ENCODE measurements at places on chromosomes 11 and 22.

DNA sequence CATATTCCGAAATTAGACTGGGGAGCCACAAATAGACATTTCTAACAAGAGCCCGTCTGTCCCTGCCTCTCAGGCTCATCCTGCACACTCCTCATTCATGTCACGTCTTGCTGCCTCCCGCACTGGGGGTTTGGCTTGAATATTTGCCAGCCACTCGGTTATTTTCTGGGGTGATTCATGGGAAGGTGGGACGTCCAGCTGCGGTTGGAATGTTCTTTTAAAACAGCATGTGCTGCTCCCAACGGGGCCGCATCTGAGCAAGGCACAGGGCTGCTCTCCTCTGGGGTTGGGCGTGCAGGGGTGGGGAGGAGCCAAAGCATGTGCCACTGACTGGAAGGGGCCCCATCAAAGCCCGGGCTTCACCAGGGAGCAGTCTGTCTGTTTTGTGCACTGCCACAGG is 25.9 kb upstream of the SLC5A4 start:
- H3K27me3 ChIP-seq: peaks cover 10% of the 10 kb centered on the region
- H3K36me3 ChIP-seq: no peaks in the 10 kb centered on the region
- H3K4me1 ChIP-seq: no peaks in the 10 kb centered on the region

DNA sequence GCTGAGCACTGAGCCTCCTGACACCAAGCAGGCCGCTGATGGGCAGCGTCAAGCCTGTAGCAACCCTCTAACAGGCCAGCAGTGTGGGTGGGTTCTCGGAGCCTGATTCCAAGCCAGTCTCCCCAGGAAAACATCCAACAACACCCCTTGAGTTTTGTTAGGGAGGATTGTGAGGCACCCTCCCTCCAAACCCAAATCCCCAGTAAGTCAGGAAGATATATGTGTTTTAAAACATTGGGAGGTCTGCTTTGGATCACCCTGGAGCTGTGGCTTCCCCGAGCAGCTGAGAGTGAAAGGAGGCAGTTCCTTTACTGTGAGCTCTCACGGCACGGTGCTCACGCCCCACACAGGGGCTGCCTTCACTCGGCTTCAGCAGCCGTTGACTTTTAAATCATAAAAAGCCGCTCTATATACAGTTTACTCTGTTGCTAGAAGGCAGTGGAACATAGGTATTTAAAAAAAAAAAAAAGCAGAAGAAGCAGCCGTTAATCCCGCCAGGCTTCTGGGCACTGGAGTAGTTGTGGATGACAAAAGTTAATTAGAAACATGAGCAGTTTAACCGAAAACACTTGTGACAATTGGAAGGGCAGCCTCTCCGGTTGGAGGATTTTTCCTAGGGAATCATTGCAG is 218.6 kb downstream of the NAV2 start:
- H3K4me3 ChIP-seq: no peak overlapping the region
- H3K36me3 ChIP-seq: no peaks in the 10 kb centered on the region
- no peak for DNase-seq
- H3K27me3 ChIP-seq: no peaks in the 10 kb centered on the region
- H3K27ac ChIP-seq: no peak overlapping the region

- H3K36me3 ChIP-seq: peaks cover 26% of the 10 kb centered on the region
- H3K27me3 ChIP-seq: no peaks in the 10 kb centered on the region
- DNase-seq: no peak
- peak overlapping the region; percentile 91 for H3K27ac ChIP-seq
- peak overlapping the region; percentile 81 for H3K4me3 ChIP-seq
- peaks cover 45% of the 10 kb centered on the region for H3K4me1 ChIP-seq
Measured at GRCh38 chr11:77636731-77637344, 756 bp downstream of the CLNS1A start.

DNA sequence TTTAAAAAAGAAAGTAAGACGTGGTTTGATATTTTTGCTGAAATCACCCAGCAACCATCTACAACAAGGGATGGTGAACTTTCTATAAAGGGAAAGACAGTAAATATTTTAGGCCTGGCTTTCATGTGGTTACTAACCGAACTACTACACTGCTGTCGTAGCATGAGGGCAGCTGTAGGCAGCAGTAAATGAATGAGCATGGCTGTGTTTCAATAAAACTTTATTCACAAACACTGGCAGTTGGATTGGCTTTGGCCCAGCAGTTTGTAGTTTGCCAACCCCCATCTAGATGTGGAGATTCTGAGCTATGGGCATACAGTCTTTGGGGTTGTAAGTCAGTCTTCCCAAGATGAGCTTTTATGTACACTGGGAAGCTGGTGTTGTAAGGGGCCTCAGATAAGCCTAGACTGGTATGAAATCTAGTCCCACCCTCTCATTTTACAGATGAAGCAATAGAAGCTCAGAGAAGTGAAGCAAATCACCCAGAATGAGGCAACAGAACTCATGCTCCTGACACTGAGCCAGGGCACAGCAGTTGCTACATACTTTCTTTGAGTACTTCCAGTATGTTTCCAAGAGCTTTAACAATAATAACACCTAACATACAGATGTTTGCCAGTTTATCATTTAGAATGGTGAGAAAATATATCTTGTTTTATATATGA is 204.4 kb downstream of the ADAMTS15 start:
- no peak for DNase-seq
- H3K4me3 ChIP-seq: no peak overlapping the region
- H3K4me1 ChIP-seq: no peaks in the 10 kb centered on the region
- no peaks in the 10 kb centered on the region for H3K36me3 ChIP-seq
- H3K27ac ChIP-seq: no peak overlapping the region

DNA sequence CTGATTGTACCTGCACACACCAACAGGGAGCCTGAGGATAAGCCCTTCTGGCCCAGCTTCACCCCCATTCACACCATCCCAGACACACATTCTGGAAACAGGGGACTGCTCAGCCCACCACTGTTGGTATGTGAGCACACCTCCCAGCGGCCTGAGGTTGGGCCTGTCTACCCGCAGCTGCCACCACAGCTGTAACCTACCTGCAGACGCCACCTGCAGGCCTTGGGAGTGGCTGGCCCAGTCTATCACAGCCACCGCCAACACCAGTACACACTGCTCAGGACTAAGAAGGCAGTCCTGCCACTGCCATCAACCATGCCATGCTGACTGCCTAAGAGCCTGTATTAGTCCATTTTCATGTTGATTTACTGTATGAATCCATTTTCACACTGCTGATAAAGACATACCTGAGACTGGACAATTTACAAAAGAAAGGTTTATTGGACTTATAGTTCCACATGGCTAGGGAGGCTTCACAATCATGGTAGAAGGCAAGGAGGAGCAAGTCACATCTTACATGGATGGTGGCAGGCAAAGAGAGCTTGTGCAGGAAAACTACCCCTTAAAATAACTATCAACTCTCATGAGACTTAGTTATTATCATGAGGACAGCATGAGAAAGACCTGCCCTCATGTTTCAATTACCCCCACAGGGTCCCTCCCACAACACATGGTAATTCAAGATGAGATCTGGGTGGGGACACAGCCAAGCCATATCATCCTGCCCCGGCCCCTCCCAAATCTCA is 30.6 kb downstream of the RSF1 start:
- peaks cover 42% of the 10 kb centered on the region for H3K36me3 ChIP-seq
- no peak for DNase-seq
- H3K4me3 ChIP-seq: no peak overlapping the region

- no peak overlapping the region for H3K27ac ChIP-seq
- DNase-seq: no peak
- no peaks in the 10 kb centered on the region for H3K4me1 ChIP-seq
- no peaks in the 10 kb centered on the region for H3K36me3 ChIP-seq
- no peaks in the 10 kb centered on the region for H3K27me3 ChIP-seq
Measured at GRCh38 chr11:70860888-70861287, 391.5 kb downstream of the SHANK2 start.

DNA sequence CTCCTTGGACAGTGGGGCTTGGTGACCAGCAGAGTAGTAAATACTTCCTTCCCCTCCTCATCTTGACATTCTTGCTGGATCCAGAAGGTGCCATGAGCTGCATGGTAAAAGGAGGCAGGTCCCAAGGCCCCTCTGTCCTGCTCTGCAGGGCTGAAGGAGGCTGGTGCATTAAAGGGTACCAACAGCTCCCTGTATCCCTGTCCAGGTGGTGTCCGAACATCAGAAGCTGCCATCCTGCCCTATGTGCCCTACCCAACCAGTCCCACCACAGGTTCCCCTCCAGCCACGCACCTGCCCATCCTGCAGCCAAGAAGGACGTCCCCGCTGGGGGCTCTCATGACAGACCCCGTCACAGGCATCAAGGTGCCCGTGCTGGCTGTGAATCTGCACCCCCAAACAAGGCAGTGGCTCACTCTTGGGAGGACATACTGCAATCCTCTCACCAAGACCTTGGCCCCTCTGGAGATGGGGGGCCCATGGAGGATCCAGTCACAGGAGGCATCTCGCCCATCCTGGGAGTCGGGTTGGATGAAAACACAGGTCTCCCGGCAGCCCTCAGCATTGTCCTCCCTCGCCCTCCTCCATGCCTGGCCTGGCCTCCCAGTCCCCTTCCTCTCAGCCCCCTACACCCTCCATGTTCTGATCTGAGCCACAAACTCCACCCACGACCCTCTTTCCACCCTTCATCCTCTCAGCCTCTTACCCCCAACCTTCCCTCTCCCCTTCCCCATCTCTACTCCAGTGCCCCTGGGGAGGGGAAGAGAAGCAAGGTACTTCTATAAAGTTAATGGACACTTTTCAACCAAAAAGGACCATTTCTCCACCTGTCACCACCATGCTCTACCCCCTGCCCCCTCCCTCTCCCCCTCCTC is 55.1 kb downstream of the BTG4 start:
- no peaks in the 10 kb centered on the region for H3K4me1 ChIP-seq
- peaks cover 14% of the 10 kb centered on the region for H3K27me3 ChIP-seq
- H3K27ac ChIP-seq: no peak overlapping the region
- DNase-seq: no peak

- H3K4me3 ChIP-seq: no peak overlapping the region
- H3K27ac ChIP-seq: no peak overlapping the region
- no peaks in the 10 kb centered on the region for H3K27me3 ChIP-seq
- DNase-seq: no peak
- H3K4me1 ChIP-seq: no peaks in the 10 kb centered on the region
Measured at GRCh38 chr11:23063276-23063675, 203.0 kb upstream of the CCDC179 start.

DNA sequence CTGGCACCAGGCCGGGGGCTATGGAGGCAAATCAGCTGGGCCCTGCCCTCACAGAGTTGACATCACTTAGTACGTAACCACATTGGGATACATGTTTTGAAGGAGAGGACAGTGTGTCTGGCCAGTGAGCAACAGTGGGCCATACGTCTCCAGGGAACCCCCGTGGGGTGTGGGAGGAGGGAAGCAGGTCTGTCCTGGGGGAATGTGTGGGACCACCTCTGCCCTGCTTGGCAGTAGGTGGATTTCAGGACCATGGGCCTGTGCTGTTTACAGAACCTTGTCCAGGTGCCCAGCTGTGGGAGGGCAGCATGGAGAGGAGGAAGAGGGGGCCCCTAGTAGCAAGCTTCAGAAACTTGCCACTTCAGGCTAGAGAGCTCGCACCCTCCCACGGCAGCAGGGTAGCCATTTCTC is 21.0 kb downstream of the P2RY2 start:
- no peak overlapping the region for H3K27ac ChIP-seq
- H3K27me3 ChIP-seq: peaks cover 2% of the 10 kb centered on the region

GRCh38 chr11:105610871-105611571 is 1.1 kb downstream of the GRIA4 start:
- H3K27ac ChIP-seq: peak overlapping the region; percentile 46
- H3K27me3 ChIP-seq: peaks cover 41% of the 10 kb centered on the region
- no peaks in the 10 kb centered on the region for H3K4me1 ChIP-seq
- no peak overlapping the region for H3K4me3 ChIP-seq
- DNase-seq: no peak
